ENCODE measurements at places on chromosomes 1 and 21.

DNA sequence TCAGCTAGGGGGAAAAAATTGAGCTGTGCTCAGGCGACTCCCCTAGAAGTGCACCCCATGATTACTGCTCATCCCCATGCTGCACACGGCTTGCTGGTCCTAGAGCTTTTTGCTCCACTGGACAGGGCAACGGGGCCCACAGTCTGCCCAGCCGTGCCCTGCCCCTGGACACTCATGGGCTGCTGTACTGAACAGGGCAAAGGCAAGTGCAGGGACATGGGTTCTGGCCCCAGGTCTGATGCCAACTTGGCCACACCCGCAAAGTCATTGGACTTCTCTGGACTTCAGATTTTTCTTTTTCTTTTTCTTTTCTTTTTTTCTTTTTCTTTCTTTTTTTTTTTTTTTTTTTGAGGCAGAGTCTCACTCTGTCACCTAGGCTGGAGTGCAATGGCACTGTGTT, 42.9 kb upstream of the TARBP1 start:
- DNase-seq: no peak

DNA sequence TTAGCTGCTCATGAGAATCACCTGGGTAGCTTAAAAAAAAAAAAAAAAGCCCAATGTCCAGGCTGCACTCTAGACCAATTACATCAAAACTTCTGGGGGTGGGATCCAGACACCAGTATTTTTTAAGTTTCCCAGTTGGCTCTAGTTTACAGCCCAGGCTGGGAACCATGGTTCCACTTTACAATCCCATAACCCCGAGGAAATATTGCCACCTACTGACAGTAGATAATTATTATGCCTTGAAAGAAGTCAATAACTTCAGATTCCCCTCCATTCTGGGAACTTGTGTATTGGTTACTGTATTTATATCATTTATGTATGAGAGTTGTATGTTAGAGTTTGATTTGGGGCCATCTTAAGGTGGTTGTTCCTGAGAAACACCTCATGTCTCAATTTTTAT, 100.2 kb downstream of the SPATA46 start:
- DNase-seq: no peak

DNA sequence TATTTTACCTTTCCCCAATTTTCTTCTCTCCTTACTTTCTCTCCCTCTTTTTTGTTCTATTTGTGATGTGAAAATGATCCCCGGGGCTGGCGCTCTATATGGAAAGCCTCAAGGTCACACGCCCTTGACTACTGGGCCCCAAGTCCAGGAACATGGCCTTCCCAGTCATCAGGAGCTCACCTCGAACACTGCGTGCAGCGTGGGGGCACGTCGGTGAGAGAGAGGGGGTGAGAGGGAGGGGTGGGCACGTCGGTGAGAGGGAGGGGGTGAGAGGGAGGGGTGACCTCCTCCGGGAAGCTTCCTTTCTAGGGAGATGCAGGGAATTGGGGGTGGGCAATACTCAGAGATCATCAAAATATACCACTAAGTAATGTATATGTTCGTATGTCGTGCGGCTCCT, 94.6 kb upstream of the TMPRSS2 start:
- DNase-seq: no peak

DNA sequence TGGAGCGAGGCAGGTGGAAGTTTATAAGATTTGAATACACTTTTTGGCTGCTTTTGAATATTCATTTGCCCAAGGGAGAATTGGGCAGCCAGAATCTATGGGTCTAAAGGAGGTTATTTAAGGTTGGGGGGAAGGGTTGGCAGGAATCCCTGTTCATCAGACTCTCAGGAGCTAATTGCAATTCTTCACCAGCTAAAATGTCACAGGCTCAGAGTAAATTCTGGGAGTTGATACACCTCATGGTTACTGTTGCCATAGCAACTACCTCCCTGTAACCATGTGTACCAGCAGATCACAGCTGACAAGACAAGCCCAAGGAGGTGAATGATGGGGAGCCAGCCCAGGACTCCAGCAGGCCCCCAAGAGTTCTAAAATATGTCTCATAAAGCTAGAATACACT, 75.5 kb downstream of the CAMK2N1 start:
- DNase-seq: no peak

GRCh38 chr1:25750923-25751605, 48.9 kb upstream of the SELENON start:
- DNase-seq: no peak

- DNase-seq: no peak
These were observed at the start of gene ADGRL4 for GRCh38 chr1:79006564-79006963. Gene ADGRL4 (minus strand): TSS chr1:79006730. CDS start chr1:79006654, 76 bp downstream.

- no peak for DNase-seq
These were observed 33.3 kb upstream of the DEGS1 start for GRCh38 chr1:224149709-224150108.

GRCh38 chr1:214271174-214271858, 9.6 kb upstream of the SMYD2 start:
- no peak for DNase-seq

- DNase-seq: no peak
These were observed 155.3 kb downstream of the HHIPL2 start for GRCh38 chr1:222392556-222392955.

DNA sequence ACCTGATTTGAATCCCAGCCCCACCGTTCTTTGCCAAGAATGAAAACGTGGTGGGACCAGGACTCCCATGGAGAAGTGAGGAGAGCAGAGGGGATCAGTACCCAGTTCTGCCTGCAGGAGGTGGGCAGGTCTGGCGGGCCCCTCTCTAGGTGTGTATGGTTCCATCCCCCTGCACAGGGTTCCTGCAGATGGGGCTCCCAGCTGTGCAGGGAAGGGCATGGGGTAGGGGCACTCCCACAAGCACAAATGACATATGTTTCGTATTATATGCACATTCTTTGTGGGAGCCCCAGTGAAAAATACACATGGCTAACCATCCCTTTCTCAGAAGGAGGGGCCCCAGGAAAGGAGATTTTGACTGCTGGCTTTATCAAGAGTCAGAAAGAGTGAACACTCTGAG, 144.6 kb downstream of the PLPP3 start:
- DNase-seq: no peak

- DNase-seq: peak; percentile 83
These were observed 17.1 kb upstream of the SPSB1 start for GRCh38 chr1:9275567-9276034.
